ENCODE measurements at places on chromosomes 12 and 14.

DNA sequence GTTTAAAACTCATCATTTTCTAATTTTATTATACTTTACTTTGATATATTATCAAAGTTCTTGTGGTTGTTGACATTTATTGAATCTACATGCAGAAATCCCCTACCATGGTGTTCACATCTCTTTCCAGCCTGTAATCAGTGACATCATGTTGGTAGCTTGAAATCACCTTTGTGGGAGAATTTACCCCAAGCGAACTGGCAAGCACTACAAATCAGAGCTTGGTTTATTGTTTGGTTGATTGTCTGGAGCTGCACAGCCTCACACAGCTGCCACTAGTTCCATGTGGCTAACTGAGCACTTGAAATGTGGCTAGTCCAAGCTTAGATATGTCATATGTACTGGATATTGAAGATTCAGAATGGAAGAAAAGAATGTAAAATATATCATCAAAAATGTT is 15.4 kb upstream of the KRT5 start:
- DNase-seq, result no peak

- DNase-seq, result no peak
These were observed 50.7 kb downstream of the SLC2A13 start for GRCh38 chr12:40055228-40055579.

DNA sequence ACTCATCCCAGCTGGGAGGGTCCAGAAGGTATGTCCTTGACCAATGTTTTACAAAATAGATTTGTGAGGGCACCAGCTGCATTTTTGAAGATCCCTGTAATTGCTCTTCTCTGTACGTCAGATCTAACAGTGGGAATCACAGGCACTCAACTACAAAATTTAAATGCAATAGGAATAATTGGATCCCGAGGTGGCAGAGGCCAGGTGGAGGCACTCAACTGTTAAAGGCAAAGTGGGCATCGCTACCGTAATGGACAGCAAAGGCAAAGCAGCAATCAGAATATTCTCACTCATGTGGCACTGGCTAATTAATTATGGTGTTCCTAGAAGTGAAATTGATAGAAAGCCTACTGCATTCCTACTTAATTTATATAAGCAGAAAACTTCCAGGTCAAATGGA is 27.9 kb upstream of the PSMC1 start:
- DNase-seq, result no peak

- DNase-seq, result no peak
These were observed 39.6 kb upstream of the ITPR2 start for GRCh38 chr12:26872625-26873024.

GRCh38 chr12:31272607-31273225 is 53.2 kb downstream of the SINHCAF start:
- DNase-seq, result no peak

Measured in activated CD4-positive, alpha-beta memory T cell treated with anti-CD3 and anti-CD28 coated beads for 36 hours (primary cell).